GF-D8 (cell line): ENCODE measurements at places on chromosomes 2 and 18.

DNA sequence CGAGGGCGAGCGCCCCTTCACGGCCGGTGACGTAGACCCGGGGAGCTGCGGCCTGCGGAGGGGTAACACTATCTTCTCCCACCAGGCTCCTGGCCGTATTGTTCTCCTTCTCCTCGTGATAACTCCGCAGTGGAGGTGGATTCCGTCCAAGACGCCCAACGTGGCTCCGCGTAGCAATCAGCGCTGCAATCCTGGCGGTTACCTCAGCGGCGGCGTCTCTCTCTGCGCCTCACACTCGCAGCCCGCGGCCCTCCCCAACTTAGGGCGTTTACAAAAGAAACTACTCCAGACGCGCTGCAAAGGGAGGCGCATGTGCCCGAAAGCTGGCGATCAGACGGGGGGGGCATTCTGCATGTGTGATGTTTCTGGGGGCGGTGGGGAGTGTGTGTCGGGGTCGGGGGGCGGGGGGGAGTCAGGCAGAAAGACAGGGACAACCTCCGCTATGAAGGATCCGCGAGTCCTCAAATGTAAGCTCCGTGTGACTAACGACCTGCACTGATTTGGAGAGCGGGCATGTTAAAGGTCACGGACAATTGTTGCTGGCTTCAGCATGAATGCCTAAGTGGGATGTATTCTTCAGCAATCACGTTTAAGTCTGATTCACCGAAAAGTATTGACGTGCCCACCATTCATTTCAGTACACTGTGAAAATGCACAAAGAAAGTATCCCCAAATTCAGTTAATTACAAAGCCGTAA is 1.3 kb upstream of the ZNF516 start:
- DNase-seq, result no peak

DNA sequence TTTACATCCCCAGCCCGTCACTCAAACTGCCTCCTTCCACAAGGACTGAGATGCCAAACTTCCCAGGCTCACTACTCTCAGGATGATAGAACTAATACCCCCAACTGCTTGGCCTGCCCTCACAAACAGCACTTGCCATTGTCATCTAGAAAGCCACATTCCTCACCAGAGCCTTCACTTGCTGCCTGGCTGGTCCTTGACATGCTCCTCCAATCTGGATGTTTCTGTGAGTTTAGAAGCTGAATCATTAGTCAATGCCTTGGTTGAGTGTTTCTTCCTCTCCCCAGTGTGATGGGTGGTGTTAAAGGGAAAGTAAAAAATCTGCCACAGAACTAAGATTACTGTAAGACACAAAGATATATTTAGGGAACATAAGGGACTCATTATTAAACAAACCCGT is 52.5 kb downstream of the MARCHF4 start:
- no peak for DNase-seq

DNA sequence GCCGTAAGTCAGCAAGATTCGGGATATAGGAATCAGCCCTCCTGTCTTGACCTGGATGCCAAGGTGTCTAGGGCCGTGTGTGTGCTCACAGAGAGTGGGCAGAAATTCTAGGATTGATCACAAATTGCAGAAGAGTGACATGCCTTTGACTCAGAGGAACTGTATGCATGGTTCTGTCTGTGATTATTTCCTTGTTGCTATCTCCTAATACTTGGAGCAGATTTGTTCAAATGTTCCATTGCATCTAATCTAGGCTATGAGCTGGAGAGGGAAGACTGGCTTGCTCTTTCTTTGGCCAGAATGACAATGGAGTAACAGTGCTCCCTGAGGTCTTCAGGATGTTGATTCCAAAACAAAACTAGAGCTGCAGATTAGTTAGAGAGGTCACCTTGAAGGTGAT is 115.0 kb downstream of the EN1 start:
- DNase-seq, result no peak

GRCh38 chr2:39375917-39376316 is 61.2 kb downstream of the MAP4K3 start:
- peak; percentile 32 for DNase-seq

DNA sequence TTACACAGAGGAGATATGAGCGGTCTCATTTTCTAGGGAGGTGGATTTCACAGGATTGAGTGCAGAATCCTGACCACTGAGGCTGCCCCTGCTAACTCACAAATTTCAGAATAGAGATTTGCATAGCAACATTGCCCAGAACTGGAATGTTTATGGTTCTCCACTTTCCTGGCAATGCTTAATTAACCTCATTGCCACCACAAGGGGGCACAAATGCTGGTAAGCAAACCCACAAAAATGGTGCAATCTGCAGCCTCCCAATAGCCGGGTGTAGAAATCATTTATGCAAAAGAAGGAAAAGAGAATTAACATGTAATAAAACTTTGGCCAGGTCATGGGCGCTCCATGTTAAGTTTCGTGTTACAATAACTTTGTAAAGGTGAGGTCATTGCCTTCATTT is 112.4 kb downstream of the CYRIA start:
- DNase-seq, result peak; percentile 2

DNA sequence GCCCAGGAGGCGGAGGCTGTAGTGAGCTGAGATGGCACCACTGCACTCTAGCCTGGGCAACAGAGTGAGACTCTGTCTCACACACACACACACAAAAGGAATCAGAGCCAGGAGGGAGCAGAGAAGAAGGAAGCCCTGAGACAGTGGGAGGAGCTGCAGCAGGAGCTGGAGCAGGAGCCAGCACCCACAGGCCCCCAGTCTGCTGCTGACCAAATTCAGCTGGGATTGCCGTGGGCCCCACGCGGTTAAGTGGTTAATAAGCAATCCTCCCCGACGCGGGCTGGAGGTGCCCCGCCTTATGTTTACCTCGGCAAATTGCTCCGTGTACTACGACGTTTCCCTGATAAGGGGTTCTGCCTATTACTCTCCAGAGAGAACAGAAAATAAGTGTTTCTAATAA is 265.3 kb downstream of the TWIST2 start:
- peak; percentile 23 for DNase-seq

GRCh38 chr2:55842046-55842445 is 81.5 kb downstream of the EFEMP1 start:
- DNase-seq, result no peak

DNA sequence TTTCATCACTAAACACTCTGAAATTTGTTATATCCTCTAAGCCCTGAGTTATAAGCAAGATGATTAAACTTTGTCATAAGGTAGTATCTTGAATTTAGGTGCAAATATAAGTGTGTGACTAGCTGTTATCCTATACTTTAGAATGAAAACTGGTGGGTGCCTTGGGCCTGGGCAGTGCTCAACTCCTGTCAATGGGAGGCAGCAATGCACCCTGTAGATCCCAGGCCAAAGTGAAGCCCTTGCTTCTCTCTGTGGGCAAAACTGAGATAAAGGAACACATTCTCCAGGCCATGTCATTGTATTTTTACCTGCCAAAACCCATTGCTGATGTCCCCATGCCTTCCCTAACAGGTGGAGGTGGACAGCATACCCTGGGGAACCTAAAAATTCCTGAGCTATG is 525.2 kb downstream of the TNS1 start:
- no peak for DNase-seq

DNA sequence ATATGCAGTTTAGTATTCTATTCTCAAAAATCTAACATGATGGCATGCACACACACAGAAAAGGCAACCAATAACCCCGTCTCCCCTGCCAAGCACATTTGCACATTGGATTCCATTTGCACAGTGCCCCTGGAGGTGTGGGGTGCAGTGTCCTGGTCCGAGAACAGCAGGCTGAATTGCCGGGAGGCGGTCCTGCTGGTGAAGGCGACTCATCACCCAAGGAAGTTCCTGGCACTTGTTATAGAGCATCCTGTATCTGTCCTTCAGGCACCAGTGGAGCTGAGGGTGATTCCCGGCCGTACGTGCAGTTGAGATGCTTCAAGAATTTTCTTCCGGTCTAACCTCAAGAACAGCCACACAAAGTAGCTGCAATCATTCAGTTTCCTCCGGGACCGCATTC is 73.0 kb upstream of the RAB12 start:
- DNase-seq, result no peak

GRCh38 chr2:38600242-38600891 is 2.4 kb downstream of the HNRNPLL start:
- no peak for DNase-seq

GRCh38 chr18:5632041-5632440 is 88.2 kb upstream of the EPB41L3 start:
- DNase-seq, result no peak

DNA sequence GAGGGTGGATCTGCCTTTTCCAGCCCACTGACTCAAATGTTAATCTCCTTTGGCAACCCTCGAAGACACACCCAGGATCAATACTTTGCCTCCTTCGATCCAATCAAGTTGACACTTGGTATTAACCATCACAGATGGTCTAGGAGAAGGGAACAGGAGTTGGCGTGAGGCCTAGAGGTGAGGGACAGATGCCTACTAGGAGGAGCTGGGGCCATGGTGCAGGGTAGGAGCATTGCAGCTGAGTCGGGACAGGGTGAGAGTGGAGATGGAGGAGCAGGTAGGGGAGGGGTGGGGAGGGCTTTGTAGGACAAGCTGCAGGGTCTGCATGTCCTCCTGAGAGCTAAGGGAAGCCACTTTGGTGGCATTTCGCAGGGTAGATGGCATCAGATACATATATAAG is 140.0 kb downstream of the VAPA start:
- no peak for DNase-seq

- no peak for DNase-seq
Observed at GRCh38 chr2:82478641-82479040, 1980.4 kb downstream of the SUCLG1 start.

DNA sequence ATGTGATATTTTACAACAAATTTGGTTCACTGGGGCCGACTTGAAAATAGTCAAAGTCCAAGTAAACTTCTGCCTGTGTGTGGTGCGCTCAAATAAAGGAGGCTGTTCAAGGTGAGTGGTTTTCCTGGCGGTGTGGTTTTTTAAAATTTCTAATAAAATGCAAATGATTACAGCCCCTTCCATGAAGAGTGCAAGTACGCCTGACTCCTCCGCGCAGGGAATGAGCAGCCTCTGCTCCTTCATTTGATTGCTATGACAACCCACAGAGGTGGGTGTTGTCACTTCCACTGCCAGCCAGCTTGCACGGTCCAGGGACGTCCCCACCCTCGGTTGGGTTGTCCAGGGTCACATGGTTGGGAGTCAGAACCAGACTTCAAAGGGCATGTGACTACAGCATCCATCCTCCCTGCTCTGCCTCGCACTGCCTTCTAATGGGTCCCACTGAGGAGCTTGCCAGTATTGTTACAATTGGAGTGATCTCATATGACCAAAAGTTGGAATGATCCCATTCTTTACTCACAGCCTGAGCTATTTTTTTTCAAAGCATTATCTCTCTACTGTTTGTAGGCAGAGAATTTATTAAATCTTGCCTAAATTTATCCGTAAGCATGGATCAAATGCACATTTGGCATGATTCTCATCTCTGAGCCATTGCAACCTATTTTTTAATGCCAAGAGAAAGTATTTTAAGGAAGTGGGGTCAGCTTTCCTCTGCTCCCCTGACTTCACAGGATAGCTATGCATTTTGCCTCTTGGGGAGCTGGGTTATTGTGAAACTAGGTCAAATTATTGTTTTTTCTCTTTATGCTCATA is 121.3 kb downstream of the AGAP1 start:
- no peak for DNase-seq
